ENCODE measurements at places on chromosomes 11 and 22.

DNA sequence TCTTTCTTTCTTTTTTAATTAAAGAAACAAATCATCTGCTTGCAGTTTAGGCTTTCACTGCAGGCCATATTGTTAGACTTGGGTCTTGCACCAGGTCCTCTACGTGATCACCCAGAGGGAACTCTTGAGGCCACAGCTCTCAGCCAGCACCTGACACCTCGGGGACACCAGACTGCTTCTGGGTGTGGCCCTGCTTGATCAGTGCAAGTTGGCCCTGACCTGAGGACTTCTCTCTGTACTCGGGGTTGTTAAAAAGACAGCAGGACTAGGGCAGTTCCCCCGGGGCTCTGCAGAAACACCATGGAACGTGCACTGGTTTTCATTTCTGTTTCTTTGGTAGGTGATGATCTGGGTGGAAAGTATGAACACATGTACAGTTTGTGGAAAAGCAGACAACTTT lies 51.2 kb upstream of the MYO18B start:
- H3K4me1 ChIP-seq = no peaks in the 10 kb centered on the region
- no peak overlapping the region for H3K4me3 ChIP-seq
- H3K27ac ChIP-seq = no peak overlapping the region
- H3K36me3 ChIP-seq = no peaks in the 10 kb centered on the region
- H3K27me3 ChIP-seq = no peaks in the 10 kb centered on the region
- no peak for DNase-seq

GRCh38 chr11:92458486-92458885 lies 233.9 kb downstream of the FAT3 start:
- H3K27me3 ChIP-seq = no peaks in the 10 kb centered on the region
- no peak overlapping the region for H3K27ac ChIP-seq
- H3K36me3 ChIP-seq = no peaks in the 10 kb centered on the region

GRCh38 chr11:73270016-73270854 lies 1.9 kb upstream of the P2RY6 start:
- H3K4me3 ChIP-seq = no peak overlapping the region
- DNase-seq = no peak
- H3K4me1 ChIP-seq = no peaks in the 10 kb centered on the region
- no peak overlapping the region for H3K27ac ChIP-seq
- H3K27me3 ChIP-seq = no peaks in the 10 kb centered on the region
- no peaks in the 10 kb centered on the region for H3K36me3 ChIP-seq

- DNase-seq = no peak
- H3K4me3 ChIP-seq = no peak within 1 kb of the TSS
- H3K36me3 ChIP-seq = no peaks in the 10 kb centered on the region
- peaks cover 50% of the 10 kb centered on the region for H3K4me1 ChIP-seq
- H3K27ac ChIP-seq = no peak within 1 kb of the TSS
- peaks cover 35% of the 10 kb centered on the region for H3K27me3 ChIP-seq
Observed at GRCh38 chr11:32435511-32435941, at the start of gene WT1. TSS of gene WT1 (minus strand) at chr11:32435539.

GRCh38 chr22:46454504-46455269 lies 82.7 kb downstream of the CELSR1 start:
- H3K4me1 ChIP-seq = peaks cover 7% of the 10 kb centered on the region
- no peak overlapping the region for H3K27ac ChIP-seq
- DNase-seq = no peak
- no peaks in the 10 kb centered on the region for H3K27me3 ChIP-seq

DNA sequence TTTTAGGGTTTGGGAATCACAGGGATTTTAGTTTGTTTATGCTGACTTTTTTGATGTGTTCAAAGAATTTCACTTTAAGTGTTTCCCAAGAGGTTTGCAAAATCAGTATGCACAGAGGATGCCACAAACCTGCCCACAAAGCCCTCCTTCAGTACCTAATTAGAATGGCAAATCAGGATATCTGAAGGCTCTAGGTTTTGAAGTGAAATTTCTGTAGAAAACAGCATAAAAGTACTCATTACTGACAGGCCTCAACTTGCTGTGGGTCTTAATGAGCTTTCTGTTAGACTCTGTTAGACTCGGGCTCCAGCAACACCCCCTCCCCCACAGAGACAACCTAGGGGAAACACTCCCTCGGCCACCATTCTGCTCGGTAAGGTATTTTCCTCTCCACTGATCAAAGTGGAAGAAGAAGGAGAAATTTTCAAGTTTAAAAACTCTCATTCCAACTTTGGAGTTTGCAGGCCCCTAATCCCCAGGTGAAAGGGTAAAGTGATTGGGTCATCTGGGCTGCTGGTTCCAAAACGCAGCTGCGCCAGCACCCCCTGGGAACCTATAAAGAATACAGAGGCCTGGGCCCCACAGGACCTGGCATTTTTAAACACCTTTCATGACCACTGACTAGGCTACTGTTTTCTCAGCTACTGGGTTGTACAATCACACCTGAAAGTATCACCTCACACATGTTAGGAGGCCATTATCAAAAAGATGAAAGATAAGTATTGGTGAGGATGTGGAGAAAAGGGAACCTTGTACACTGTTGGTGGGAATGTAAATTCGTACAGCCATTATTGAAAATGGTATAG lies 67.5 kb downstream of the PLEKHA7 start:
- peaks cover 13% of the 10 kb centered on the region for H3K4me1 ChIP-seq
- no peak overlapping the region for H3K4me3 ChIP-seq
- H3K27me3 ChIP-seq = no peaks in the 10 kb centered on the region
- no peak for DNase-seq
- peak overlapping the region; percentile 52 for H3K27ac ChIP-seq

GRCh38 chr11:28566339-28567089 lies 458.3 kb downstream of the METTL15 start:
- no peak overlapping the region for H3K27ac ChIP-seq
- H3K4me1 ChIP-seq = no peaks in the 10 kb centered on the region
- DNase-seq = peak; percentile 56
- H3K36me3 ChIP-seq = no peaks in the 10 kb centered on the region
- H3K4me3 ChIP-seq = no peak overlapping the region
- H3K27me3 ChIP-seq = no peaks in the 10 kb centered on the region

GRCh38 chr11:27234043-27234668 lies 128.9 kb downstream of the CCDC34 start:
- DNase-seq = no peak
- no peak overlapping the region for H3K4me3 ChIP-seq
- H3K27ac ChIP-seq = no peak overlapping the region
- H3K4me1 ChIP-seq = no peaks in the 10 kb centered on the region

DNA sequence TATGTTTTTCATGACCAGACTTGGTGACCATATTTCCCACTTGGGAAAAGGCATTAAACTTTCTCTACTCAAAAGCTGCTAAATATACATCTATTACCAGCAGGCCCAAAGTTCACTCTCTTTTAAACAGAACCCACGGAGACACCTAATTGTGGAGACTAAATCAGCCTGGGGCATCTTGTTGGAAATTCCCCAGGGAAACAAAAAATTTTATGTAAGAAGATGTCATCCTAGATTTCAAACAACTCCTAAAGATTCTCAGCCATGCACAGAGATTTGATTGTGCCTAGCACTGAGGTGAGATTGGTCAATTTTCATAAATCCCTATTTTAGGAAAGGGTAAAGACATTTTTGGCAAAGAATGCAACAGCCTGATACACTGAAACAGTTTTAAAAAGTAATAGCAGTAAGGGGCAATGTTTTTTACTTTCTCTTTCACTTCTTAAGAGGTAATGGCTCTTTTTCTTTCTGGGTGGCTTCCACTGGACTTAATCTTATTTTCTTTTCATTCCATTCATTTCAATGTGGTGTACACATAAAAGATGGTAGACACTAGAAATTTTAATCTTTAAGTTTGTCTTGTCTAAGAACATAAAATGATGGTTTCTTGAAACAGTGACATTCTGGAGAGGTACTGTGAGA lies 9.6 kb downstream of the OR52N2 start:
- no peak overlapping the region for H3K27ac ChIP-seq
- no peaks in the 10 kb centered on the region for H3K36me3 ChIP-seq
- no peak for DNase-seq
- no peaks in the 10 kb centered on the region for H3K27me3 ChIP-seq
- no peaks in the 10 kb centered on the region for H3K4me1 ChIP-seq

DNA sequence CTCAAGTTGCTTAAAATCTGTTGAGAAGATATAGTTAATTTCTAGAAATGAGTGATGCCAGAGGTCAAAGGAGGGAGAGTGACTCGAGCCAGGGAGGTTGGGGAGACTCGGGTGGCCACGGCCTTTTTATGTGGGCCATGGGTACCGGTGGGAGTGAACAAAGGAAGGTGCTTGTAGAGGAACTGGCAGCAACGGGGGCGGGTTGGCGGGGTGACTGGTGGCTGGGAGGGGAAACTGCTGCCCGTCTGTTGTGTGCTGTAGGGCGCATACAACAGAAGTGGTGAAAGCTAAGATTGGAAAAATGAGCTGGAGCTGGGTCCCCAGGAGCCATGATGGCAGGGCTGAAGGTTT lies 5.4 kb downstream of the DAGLA start:
- H3K27me3 ChIP-seq = no peaks in the 10 kb centered on the region
- no peaks in the 10 kb centered on the region for H3K36me3 ChIP-seq
- H3K4me1 ChIP-seq = peaks cover 70% of the 10 kb centered on the region

GRCh38 chr22:19478045-19478900 lies 720 bp downstream of the UFD1 start:
- H3K4me3 ChIP-seq = peak overlapping the region; percentile 92
- peaks cover 18% of the 10 kb centered on the region for H3K4me1 ChIP-seq
- no peak for DNase-seq
- H3K27me3 ChIP-seq = no peaks in the 10 kb centered on the region
- H3K36me3 ChIP-seq = no peaks in the 10 kb centered on the region

- H3K27me3 ChIP-seq = no peaks in the 10 kb centered on the region
- no peak for DNase-seq
- H3K36me3 ChIP-seq = no peaks in the 10 kb centered on the region
- no peak overlapping the region for H3K4me3 ChIP-seq
- no peaks in the 10 kb centered on the region for H3K4me1 ChIP-seq
Observed at GRCh38 chr11:121199516-121199915, 93.1 kb upstream of the SC5D start.

GRCh38 chr22:40741116-40741515 lies 61.8 kb downstream of the MCHR1 start:
- H3K27me3 ChIP-seq = no peaks in the 10 kb centered on the region
- H3K4me1 ChIP-seq = no peaks in the 10 kb centered on the region
- no peak overlapping the region for H3K4me3 ChIP-seq
- no peaks in the 10 kb centered on the region for H3K36me3 ChIP-seq
- no peak for DNase-seq
- no peak overlapping the region for H3K27ac ChIP-seq

DNA sequence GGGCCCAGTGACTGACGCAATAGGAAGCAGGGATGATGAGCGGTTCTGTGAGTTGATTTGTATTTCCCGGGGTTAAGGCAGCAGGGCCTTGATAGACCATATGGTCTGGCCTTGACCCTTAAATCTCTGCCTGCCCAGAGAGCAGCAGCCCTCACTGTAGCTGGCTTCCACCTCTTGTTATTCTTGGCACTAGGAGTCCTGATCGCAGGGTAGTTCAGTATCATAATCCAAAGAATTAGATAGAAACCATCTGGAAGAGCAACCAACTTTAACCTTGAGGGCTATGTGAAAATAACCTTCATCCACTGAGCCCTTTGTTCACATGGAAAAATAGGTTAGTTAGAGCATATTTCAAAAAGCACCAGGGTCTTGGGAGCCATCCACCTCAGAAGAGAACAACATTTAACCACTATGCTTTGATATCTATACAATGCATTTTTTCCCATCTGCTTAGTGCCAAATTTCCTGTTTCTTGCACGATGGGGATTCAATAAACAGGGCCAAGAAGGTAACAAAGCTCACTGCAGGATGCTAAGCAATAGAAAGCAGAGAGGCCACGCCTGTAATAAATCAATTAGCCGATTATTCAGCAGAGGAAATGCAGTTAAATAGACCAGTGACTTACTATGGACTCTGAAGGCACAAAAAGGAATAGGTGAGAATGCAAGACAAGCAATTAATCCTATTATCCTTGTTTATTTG lies 761.3 kb downstream of the OPCML start:
- H3K27me3 ChIP-seq = no peaks in the 10 kb centered on the region
- H3K4me1 ChIP-seq = no peaks in the 10 kb centered on the region
- no peak overlapping the region for H3K4me3 ChIP-seq
- DNase-seq = no peak
- no peaks in the 10 kb centered on the region for H3K36me3 ChIP-seq

- H3K4me1 ChIP-seq = peaks cover 35% of the 10 kb centered on the region
- DNase-seq = no peak
- no peak overlapping the region for H3K27ac ChIP-seq
Observed at GRCh38 chr11:126137136-126137535, 74.3 kb downstream of the RPUSD4 start.

GRCh38 chr11:16853859-16854258 lies 115.4 kb downstream of the C11orf58 start:
- no peaks in the 10 kb centered on the region for H3K4me1 ChIP-seq
- DNase-seq = no peak
- H3K27me3 ChIP-seq = no peaks in the 10 kb centered on the region
- no peak overlapping the region for H3K4me3 ChIP-seq
- H3K36me3 ChIP-seq = peaks cover 13% of the 10 kb centered on the region
- no peak overlapping the region for H3K27ac ChIP-seq

- no peaks in the 10 kb centered on the region for H3K36me3 ChIP-seq
- H3K27me3 ChIP-seq = no peaks in the 10 kb centered on the region
- no peak overlapping the region for H3K27ac ChIP-seq
- no peak for DNase-seq
Observed at GRCh38 chr22:22103078-22103875, 120.7 kb upstream of the TOP3B start.

DNA sequence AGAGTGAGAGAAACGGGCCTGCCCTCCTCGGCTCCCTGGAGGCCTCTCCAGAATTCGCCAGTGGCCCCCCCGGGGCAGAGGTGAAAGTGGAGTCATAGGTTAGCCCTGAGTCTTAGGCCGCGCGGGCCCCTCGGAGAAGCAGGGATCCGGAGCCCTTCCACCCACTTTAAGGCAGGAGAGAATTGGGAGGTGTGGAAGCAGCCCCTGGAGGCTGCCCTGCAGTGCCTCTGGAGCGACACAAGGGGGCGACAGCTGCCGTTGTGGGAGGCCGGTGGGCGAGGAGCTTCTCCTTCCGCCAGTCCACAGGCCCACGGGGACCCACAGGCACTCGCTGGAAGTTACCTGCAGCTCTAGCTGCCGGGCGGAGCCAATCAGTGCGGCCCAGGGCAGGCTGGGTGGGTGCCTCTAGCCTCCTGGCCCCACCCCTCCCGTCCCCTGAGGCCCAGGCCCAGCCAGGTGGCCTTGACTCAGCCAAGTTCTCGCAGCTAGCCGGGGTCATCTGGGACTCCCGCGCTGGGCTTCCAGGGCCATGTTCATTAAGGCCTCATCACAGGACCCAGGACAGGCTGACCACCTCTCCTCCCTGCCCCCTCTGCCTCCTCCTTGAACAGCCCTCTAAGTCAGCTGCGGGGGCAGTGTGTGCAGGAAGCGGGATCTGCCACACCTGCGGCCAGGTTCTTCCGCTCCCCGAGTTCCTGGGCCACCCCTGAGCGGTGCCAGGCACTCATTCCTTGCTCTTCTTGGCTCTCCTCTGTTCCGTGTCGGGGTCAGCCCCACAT lies 5.0 kb downstream of the DGKZ start:
- H3K27me3 ChIP-seq = no peaks in the 10 kb centered on the region
- H3K36me3 ChIP-seq = no peaks in the 10 kb centered on the region
- peaks cover 70% of the 10 kb centered on the region for H3K4me1 ChIP-seq
- H3K4me3 ChIP-seq = no peak overlapping the region
- DNase-seq = peak; percentile 91

GRCh38 chr11:31817054-31817620 lies 6.0 kb upstream of the PAX6 start:
- no peaks in the 10 kb centered on the region for H3K36me3 ChIP-seq
- no peak overlapping the region for H3K4me3 ChIP-seq
- DNase-seq = no peak
- no peak overlapping the region for H3K27ac ChIP-seq
- H3K27me3 ChIP-seq = no peaks in the 10 kb centered on the region

GRCh38 chr11:96051820-96052219 lies 127.9 kb upstream of the MTMR2 start:
- no peaks in the 10 kb centered on the region for H3K4me1 ChIP-seq
- no peak overlapping the region for H3K4me3 ChIP-seq
- no peaks in the 10 kb centered on the region for H3K27me3 ChIP-seq
- no peak for DNase-seq
- no peak overlapping the region for H3K27ac ChIP-seq
- H3K36me3 ChIP-seq = no peaks in the 10 kb centered on the region
